ENCODE measurements at places on chromosomes 6 and 20. TPM values are rescaled to one million over a fixed set of nuclear protein-coding genes. Genes with fewer than 3 reads are reported as not detected.

DEFB124 gene
- total RNA-seq: not detected

C20orf204 gene
- total RNA-seq: 7.2 TPM

FLRT3 gene
- total RNA-seq: not detected

DNA sequence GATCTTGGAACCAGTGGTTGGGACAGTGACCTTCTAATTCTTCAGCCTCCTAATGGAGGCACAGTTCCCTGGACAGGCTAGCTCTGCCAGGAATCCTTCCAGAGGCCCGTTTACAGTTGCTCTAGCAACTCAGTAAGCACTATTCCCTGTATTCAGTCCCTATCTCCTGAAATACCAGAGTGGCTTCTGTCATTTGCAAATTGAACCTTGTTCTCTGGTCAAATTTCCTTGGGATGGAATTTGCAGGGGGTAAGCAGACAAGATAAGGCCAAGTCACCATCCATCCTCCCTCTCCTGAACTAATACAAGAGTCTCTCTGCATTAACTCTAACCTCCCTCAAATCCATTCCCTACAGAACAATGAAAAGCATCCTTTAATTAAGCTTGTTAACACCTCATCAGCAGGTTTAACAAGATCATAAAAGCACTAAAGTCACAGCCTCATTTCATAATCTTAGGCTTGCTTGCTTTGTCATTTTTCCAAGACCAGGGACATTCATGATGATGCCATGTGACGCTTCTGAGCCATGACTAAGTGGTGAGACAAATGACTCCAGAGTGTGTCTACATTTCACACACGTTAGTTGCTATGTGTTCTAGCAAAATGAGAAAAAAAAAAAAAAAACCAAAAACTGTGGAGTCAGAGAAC lies 37.1 kb downstream of the SLC22A23 start:
- no peak for DNase-seq
- peaks cover 2% of the 10 kb centered on the region for H3K4me1 ChIP-seq
- H3K27me3 ChIP-seq: peaks cover 6% of the 10 kb centered on the region
- H3K4me3 ChIP-seq: no peak overlapping the region
- no peaks in the 10 kb centered on the region for H3K36me3 ChIP-seq
- no peak overlapping the region for H3K27ac ChIP-seq

DNA sequence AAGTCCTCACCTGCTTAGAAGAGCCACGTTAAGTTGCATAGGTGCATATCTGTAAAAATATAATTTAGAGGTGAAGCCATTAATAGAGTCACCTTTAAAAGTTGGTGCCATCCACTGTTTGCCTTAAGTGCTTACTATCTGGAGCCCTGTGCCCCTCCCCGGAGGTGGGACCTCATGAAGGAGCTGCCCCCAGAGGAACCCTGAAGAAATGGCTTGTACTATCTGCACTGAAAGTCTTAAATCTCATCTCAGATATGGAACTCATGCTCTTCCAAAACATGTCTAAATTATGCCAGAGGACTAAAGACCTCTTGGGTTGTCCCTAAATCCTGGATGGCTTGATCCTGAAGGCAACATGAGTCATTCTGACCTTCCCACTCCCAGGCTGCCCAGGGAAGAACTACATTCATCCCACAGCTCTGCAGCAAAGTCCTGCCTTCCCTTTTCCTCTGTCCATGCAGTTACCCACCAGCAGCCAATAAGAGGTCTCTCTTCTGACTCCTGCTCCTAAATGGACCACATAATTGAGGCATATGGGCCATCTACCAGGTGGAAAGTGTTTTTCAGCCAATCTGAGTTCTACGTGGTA lies 85.3 kb downstream of the ASXL1 start:
- peak overlapping the region; percentile 55 for H3K27ac ChIP-seq
- H3K4me1 ChIP-seq: peaks cover 18% of the 10 kb centered on the region
- no peak overlapping the region for H3K4me3 ChIP-seq
- H3K36me3 ChIP-seq: peaks cover 21% of the 10 kb centered on the region
- no peaks in the 10 kb centered on the region for H3K27me3 ChIP-seq

DNA sequence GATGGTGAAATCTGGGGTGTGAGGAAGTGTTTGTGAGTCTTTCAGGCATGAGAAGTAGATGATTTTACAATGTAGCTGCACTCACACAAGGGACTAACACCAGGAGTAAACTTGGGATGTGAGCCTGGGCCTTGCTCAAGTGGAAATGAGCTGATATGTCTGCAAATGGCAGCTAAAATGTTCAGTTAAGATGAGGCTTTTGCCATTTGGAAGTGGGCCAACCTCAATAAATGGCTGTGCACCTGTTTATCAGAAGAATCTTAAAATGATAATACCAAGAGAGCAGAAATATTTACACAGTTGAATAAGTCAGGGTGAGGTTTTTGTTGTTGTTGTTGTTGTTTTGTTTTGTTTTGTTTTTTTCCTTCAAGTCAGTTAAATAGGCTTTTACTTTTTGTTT lies 25.7 kb upstream of the KLHL31 start:
- H3K4me1 ChIP-seq: no peaks in the 10 kb centered on the region
- H3K27ac ChIP-seq: no peak overlapping the region
- no peak for DNase-seq
- no peaks in the 10 kb centered on the region for H3K36me3 ChIP-seq
- H3K27me3 ChIP-seq: peaks cover 19% of the 10 kb centered on the region

HCK gene
- 0.10 TPM for total RNA-seq

CDH26 gene
- 0.86 TPM for total RNA-seq

DNA sequence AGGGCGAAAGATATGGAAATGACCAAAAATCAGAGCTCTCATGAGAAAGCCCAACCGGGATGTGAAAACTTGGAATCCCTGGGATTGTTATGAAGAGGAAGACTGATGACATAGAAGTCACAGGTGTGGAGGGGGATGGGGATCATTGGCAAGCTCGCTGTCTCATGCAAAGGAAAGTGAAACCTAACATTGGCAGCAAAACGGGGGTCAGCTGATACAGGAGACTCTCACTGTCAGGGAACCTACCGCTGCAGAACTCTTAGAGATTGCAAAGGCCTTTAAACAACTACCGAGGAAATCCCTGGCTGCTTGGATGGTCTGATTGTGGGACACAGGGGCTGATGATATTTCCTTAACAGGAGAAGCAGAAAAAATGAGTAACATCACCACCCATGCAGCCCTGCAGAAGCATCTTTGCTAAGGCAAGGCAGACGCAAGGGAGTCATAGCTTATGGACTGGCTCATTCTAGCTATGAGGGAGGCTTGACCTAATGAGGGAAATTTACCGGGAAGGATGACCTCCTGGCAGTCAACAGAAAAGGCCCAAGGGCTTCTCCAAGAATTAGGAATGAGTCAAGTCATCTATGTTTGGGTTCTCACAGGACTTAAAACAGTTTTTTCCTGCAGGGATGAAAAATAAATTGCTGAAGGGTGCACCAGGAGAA lies 7.0 kb downstream of the MUC21 start:
- H3K4me3 ChIP-seq: peak overlapping the region; percentile 46
- H3K27ac ChIP-seq: peak overlapping the region; percentile 39
- no peaks in the 10 kb centered on the region for H3K36me3 ChIP-seq
- H3K4me1 ChIP-seq: peaks cover 11% of the 10 kb centered on the region
- H3K27me3 ChIP-seq: no peaks in the 10 kb centered on the region

DNA sequence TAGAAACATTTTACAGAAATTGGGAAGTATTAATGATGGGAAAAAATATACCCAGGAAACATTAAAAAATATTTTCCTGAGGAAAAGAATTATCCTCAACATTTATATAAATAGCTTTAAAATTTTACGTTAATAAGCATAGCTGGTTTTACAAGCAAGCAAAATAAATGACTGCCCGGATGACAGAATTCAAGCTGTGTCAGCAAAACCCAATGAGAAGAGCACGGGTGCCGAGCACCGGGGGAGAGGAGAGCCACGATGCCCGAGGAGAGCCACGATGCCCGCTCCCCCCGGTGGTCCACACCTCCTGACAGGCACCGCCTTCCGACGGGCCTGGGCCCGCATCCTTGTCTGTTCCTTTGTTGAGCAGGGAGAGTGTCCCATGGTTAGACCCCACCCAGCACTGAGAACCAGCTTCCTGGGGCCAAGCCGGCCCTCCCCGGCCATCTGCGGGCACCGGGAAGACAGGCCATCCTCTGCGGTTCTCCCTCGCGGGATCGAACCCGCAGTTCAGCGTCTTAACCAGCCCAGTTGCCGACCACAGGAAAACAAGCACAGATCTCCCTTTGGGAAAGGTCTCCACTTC lies 63.3 kb upstream of the PDE10A start:
- no peak for DNase-seq
- no peaks in the 10 kb centered on the region for H3K4me1 ChIP-seq
- no peak overlapping the region for H3K4me3 ChIP-seq
- H3K36me3 ChIP-seq: no peaks in the 10 kb centered on the region

- H3K4me1 ChIP-seq: no peaks in the 10 kb centered on the region
- H3K27me3 ChIP-seq: peaks cover 3% of the 10 kb centered on the region
- H3K4me3 ChIP-seq: no peak overlapping the region
- H3K36me3 ChIP-seq: no peaks in the 10 kb centered on the region
Measured at GRCh38 chr6:148112851-148113319, 229.8 kb upstream of the SASH1 start.
